ENCODE measurements at places on chromosomes 13 and 19.

- peak; percentile 57 for DNase-seq
These were observed at the start of gene PPP1R13L for GRCh38 chr19:45404557-45405434. Gene PPP1R13L, minus strand, starts transcription at chr19:45405069. Its CDS starts 6,751 bp downstream, at chr19:45398318.

DNA sequence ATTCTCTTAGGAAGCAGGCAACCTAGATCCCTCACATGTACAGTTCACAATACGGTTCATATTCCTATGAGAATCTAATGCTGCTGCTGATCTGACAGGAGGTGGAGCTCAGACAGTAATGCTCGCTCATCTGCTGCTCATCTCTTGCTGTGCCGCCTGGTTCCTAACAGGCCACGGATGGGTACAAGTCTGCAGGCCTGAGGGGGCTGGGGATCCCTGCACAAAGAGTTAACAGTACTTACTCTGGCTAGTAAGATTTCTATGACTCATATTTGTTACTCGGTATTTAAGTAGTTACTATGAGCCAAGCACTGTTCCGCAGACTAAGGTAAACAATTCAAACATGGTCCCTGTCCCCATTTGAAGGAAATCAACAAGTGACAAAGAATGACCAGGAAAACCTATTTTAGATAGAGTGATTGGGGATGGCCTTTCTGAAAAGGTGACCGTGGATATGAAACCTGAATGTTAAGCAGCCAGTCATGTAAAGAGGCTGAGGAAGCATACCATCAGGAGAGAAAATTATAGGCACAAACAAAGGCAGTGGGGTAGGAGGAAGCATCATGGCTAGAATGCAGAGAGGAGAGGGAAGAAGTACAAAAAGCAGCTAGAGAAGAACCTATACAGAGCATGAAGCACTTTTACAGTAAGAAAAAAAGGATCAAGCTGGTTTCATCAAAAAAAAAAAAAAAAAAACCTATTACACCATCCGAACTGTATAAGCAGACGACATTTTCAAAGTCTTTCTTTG, 20.6 kb upstream of the WBP4 start:
- DNase-seq = no peak

GRCh38 chr19:49746206-49746958, 16.7 kb downstream of the TSKS start:
- DNase-seq = peak; percentile 30

- no peak for DNase-seq
These were observed 38.1 kb downstream of the NUFIP1 start for GRCh38 chr13:44951184-44951583.

- DNase-seq = no peak
These were observed 1.1 kb downstream of the ZNF850 start for GRCh38 chr19:36771261-36772231.

DNA sequence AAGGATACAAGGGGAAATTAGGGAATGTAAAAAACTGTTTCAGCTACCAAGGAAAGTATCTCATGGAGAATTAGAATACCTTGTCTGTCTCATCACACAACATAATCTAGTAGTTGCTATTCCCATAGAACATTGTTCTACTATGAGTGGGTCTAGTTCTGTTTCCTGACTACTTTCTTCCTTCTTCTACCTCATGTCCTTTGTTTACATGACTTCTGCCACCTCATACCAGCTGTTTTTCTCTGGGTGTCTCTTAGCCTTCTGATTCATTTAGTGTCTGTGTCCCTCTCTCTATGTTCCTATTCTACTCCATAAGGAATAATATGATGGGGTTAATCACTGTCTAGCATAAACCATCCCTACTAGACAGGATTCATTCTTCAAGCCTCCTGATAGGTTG, 887.3 kb downstream of the DIAPH3 start:
- DNase-seq = no peak

DNA sequence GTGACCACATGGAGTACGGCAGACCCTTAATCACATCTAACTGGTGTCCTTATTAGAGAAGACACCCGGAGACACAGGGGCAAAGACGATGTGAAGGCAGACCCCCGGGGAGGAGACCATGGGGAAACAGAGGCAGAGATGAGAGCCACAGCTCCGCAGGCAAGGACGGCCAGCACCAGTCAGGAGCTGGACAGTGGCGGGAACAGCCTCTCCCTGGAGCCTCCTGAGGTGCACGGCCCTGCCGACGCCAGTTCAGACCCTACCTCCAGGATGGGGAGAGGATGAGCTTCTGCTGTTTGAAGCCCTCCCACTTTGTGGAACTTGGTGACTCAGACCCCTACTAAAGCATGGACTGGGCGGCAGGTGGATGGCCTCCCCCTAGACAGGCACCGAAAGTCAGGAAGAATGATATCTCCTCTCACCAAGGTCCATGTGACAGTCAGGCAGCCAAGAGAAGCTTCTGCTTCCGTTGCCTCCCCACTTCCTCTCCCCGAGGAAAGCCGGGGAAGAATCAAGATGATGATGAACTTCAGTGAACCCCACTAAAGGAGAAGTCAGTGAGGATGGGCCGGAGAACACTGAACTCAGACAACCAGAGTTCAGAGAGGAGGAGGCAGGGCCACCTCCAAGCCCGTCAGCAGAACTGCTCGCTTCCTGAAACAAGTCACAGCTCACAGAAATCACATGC, 25.4 kb downstream of the RAB20 start:
- DNase-seq = no peak

DNA sequence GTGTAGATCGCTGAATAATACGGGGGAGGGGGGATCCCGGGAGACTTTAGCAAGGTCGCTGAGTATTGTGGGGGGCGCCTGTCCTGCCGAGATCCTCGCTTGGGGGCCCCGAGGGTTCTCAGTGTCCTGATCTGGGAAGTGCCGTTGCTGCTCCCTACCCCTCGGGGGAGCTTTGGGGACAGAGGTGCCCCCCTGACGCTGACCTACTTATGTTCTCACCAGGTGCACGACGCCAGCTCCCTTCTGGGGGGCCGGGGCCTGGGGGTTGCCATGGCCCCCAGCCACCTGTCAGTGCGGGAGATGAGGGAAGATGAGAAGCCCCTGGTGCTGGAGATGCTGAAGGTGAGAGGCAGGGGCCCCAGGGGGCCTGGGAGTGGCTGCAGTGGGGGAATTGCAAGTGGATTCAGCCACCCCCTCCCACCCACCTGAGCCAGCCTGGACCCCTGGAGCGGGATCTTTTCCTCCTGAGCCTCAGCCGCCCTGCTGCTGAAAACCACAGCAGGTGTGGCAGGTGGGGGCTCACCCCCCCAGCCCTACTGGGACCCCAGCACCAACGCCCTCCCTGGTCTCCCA, 537 bp downstream of the NAT14 start:
- no peak for DNase-seq

- no peak for DNase-seq
These were observed 1.3 kb downstream of the POU4F1 start for GRCh38 chr13:78601874-78602560.

DNA sequence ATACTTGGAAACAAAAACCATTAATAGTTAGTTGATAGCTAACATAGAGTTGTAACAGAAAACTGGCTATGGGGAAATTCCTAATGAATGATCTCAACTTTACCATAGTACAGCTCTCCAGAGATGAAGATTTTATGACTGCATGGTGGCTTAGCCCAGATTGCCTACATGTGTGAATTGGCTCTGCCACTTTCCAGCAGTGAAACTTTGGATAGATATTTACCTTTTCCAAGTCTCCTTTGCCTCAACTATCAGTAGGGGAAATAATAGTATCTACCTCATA, 161.1 kb downstream of the LACC1 start:
- DNase-seq = no peak

GRCh38 chr13:114140131-114140905, 7.9 kb upstream of the RASA3 start:
- DNase-seq = peak; percentile 70

- no peak for DNase-seq
These were observed 93.2 kb upstream of the C1QTNF9B start for GRCh38 chr13:23990455-23990854.

DNA sequence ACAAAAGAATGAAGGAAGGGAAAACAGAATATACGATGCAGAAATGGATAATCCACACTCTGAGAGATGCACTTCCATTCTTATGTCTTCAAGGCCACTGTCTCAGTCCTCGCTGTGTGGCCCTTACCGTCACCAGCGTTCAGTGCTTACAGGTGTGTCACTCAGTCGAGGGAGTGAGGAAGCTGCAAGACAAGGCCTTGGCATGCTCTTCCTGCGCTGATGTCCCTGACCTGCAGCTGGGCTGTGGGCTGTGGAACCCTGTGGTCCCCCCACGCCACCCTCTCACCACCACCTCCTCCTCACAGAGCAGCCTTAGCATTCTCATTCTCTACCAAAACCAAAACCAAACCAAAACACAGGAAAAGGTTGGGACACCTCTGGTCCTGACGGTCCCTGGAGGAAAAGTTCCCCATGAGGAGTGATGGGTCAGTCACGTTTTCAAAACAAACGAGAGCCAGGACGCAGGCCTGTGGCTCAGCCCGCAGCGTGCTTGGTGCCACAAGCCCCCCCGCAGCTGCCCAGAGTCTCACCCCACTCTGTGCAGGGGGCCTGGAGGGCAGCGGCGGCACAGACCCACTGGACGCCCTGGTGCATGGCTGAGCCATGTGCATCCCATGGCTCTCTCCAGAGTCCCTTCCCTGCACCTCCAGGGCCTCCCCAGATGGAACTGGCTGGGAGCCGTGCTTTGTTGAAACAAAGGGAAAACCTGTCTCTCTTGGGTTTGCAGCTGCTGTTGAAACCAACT, 48.2 kb upstream of the GPR183 start:
- DNase-seq = no peak

DNA sequence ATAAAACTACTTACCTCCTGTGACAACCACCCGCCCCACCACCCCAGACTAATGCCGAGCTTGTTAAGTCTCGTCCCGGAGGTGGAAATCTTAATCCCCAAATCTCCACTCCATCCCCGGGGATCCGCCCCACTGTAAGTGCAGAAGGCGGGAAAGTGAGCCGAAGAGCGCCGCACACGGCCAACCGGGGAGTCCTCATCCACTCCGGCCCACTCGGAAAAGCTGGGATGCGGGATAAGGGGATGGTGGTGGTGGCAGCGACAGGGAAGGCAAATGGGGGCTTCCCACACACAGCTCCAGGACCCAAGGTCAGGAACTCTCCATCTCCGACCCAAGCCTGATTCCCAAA, 621 bp downstream of the FBL start:
- DNase-seq = no peak

DNA sequence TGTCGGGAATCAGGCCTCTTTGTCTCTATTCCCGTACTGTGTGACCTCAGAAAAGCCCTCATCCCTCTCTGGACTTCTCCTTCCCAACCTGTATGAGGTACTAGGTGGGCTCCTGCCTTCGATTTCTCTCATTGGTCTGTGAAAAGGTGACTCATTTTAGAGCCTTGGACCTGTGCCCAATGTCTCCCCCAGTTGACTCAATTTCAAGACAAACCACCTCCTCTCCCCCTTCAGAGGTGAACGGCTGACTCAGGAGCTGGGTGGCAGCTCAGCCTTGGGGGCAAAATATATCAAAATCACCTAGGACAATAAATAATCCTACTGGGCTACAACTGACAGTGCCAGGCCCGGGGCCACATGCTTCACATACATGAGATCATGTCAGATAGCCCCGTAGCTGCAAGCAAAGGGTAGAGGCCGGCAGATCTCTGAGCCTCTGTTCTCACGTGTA, 630 bp downstream of the COQ8B start:
- peak; percentile 86 for DNase-seq

- DNase-seq = no peak
These were observed 17.5 kb downstream of the MIPEP start for GRCh38 chr13:23871616-23872220.

- DNase-seq = no peak
These were observed 42.8 kb downstream of the BICRA start for GRCh38 chr19:47651691-47652090.

DNA sequence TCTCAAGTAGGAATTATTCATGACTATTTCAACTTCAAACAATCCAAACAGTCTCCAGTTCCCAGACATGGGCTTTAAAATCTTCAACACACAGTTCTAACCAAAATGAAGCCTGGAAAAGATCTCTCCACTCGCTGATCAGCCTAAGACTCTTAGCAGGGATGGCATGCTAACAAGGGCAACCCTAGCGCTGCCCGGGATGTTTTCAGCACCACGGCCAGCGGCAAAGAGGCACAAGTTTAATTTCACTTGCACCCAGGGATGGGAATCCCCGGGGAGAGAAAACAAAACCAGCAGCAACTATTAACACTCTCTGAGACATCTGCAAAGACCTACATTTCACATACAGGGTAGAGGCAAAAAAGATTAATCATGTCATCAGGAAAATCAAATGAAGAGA, 43.0 kb downstream of the CACNA1A start:
- DNase-seq = no peak

DNA sequence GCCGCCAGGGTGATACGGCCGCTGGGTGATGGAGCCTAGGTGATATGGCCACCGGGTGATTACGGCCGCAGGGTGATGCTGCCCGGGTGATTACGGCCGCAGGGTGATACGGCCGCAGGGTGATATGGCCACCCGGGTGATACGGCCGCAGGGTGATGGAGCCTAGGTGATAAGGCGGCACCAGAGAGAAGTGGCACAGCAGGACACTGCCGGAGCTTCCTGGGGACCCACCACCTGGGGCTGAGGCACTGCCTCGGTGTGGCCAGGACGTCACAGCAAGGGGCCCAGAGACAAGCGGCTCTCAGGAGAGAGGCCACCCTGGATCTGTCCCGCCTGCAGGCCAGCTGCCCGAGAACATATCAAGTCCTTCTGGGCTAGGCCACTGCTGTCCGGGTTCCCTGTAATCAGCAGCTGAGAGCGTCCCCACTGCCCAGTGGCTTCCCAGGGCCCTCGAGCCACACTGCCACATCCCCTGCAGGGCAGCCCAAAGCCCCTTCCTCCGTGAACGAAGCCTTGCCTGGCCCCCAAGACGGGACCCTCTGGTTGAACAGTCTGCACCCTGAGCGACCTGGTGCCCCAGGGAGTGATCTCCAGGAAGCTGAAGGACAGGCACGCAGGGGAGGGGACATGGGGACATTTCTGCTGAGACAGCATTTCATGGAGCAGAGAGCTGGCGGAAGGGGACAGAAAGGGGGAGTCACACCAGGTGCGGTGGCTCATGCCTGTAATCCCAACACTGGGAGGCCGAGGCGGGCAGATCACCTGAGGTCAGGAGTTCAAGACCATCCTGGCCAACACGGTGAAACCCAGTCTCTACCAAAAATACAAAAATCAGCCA, 22.1 kb downstream of the ZNF787 start:
- no peak for DNase-seq

GRCh38 chr19:54804101-54804500, 691 bp downstream of the KIR2DL4 start:
- no peak for DNase-seq

DNA sequence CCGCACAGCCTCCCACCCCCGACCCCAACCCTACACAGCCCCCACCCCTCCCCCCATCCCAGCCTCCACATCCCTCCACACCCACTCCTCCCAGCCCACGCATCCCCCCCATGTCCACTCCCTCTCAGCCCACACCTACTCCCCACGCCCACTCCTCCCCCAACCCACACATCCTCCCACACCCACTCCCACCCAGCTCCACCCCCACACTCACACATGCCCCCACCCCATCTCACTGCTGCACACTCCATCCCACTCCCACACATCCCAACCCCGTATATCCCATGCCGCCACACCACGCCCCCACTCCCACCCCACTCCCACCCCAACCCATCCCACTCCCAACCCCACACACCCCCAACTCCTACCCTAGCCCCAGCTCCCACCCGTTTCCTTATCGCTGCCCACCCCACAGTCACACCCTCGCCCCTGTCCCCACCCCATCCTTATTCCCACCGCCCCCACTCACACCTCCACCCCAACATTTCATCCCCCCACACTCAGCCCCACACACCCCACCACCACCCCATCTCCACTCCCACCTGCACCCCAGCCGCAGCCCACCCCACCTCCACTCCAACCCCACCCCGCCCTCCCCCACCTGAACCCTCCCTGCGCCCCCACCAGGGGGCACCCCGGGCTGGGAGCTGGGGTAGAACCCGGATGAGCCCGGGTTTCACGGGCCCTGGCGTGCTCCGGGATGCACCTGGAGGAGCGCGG, 809 bp downstream of the TDRD12 start:
- no peak for DNase-seq

GRCh38 chr13:98896083-98896867, 81.6 kb downstream of the DOCK9 start:
- DNase-seq = no peak
